ENCODE measurements at places on chromosomes 16 and 17.

GRCh38 chr17:66691644-66692420 is 143.1 kb upstream of the CACNG5 start:
- no peak for DNase-seq

GRCh38 chr17:38455288-38455915 is 27.1 kb downstream of the ARHGAP23 start:
- DNase-seq = no peak

GRCh38 chr17:44794851-44795413 is 35.2 kb downstream of the GJC1 start:
- no peak for DNase-seq

GRCh38 chr17:81511804-81512561 is 616 bp downstream of the ACTG1 start:
- DNase-seq = peak; percentile 22

DNA sequence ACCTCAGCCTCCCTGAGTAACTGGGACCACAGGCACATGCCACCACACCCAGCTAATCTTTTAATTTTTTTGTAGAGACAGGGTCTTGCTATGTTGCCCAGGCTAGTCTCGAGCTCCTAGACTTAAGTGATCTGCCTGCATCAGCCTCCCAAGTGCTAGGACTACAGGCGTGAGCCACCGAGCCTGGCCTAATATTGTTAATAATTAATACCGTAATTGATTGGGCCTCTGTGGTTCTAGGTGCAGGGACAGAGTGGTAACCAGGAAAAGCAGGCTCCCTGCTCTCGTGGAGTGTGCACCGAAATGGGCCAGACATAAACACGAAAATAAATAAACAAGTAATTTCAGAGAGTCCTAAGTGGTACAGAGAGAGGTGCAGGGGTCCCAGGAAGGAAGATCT is 241.0 kb downstream of the GSG1L start:
- DNase-seq = no peak

GRCh38 chr17:69909389-69909788 is 165.6 kb upstream of the KCNJ16 start:
- DNase-seq = no peak

DNA sequence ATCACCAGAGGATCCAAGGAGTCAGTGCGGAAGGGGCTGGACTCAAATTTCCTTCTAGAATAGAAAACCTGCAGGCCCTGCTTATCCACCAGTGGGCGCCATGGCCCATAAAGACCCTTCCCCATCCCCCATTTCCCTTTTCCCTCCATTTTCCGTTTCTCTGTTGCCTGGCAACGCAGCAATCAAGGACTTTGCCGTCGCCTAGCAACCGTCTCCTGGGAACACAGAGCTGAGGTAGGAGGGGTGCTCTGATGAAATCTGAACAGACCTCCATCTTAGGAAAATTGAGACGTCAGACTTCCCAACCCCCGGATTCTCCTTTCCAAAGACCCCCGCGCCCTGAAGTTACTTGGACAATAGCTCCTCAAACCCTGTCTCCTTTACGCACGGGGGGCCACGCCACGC is 5.7 kb downstream of the DLG4 start:
- no peak for DNase-seq

DNA sequence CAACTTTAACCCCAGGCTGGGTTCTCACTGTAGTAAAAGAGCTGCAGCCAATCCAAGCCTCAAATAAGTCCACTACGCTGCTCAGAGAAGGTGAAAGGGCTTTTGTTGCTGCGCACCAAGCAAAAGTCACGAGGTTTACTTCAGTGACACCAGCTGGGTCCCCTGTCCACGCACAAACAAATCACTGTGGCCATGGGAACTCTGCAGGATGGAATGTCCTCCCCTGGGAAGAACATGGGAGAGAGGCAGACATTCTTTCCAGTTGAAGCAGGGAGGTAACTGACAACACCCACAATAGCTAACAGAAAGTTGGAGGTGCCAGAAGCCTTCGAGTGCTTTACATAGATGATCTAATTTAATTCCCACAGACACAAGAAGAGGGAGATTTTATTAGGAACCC is 181.9 kb downstream of the PMP22 start:
- no peak for DNase-seq

DNA sequence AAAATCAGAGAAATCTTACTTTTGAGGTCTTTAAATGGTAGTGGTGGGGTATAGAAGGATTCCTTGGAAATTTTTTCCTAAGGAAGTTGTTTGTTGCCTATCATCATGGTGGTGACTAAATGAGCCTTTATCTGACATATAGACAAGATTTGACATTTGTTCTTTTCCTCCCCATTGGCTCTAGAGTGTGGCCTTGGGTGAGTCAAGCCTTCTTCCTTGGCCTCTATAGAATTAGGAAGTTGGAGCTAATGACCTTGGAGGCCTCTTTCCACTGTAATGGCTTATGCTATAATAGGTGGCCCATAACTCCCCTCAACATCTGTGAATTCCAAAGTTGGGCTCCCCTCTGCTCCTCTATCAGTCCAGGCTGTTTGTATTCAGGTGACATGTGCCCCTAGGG is 79.1 kb upstream of the HNF1B start:
- no peak for DNase-seq

- peak; percentile 50 for DNase-seq
Measured at GRCh38 chr17:38982858-38983746, 15.9 kb upstream of the FBXO47 start.

GRCh38 chr16:24291932-24292331 is 35.8 kb downstream of the CACNG3 start:
- no peak for DNase-seq

GRCh38 chr17:80611816-80612215 is 67.2 kb downstream of the RPTOR start:
- DNase-seq = no peak

GRCh38 chr17:6567528-6568183 is 11.3 kb upstream of the PITPNM3 start:
- no peak for DNase-seq

- DNase-seq = peak; percentile 85
Measured at GRCh38 chr16:76535-77272, 1.3 kb upstream of the MPG start.

GRCh38 chr16:15538507-15538906 is 104.1 kb downstream of the BMERB1 start:
- no peak for DNase-seq

- DNase-seq = no peak
Measured at GRCh38 chr17:57275071-57275764, 18.9 kb downstream of the MSI2 start.

DNA sequence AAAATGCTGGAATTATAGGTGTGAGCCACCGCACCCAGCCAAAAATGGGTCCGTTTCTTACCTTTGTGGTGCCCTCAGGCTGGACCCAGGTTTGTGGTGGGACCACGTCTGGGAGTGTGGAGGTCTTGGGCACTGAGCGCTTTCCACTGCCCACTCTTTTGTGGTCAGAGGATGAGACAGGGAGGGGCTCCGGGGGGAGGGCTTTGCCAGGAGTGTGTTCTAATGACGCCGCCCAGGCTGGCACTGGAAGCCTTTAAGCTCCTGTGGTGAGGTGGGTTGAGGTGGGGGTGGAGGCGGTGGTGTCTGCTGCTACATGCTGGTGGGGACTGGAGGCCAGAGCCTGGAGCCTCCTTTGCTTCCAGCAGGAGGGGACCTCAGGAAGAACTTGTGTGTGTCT is 12.8 kb upstream of the ADCY7 start:
- no peak for DNase-seq

- DNase-seq = no peak
Measured at GRCh38 chr16:65229191-65229662, 107.4 kb upstream of the CDH11 start.

DNA sequence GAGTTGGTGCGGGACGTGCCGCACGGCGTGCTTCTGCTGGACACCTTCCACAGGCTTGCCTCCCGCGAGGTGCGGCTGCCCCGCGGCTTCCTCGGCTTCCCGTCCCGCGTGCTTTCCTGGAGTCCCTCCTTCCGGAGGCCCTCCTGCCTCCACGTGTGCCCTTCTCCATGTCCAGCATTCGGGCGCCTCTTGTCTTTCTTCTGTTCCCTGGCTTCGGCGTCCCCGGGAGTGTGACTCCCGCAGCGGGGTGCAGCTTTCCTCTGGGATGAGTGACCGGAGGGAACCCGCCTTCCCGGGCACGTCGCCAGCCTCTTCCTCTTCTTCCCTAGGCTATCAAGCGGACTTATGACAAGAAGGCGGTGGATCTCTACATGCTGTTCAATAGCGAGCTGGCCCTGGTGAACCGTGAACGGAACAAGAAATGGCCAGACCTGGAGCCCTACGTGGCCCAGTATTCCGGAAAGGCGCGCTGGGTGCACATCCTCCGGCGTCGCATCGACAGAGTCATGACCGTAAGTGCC is 23.0 kb downstream of the DNAH2 start:
- no peak for DNase-seq
